Fibroblast of skin of abdomen (primary cell): ENCODE measurements at places on chromosomes 5 and 9.

DNA sequence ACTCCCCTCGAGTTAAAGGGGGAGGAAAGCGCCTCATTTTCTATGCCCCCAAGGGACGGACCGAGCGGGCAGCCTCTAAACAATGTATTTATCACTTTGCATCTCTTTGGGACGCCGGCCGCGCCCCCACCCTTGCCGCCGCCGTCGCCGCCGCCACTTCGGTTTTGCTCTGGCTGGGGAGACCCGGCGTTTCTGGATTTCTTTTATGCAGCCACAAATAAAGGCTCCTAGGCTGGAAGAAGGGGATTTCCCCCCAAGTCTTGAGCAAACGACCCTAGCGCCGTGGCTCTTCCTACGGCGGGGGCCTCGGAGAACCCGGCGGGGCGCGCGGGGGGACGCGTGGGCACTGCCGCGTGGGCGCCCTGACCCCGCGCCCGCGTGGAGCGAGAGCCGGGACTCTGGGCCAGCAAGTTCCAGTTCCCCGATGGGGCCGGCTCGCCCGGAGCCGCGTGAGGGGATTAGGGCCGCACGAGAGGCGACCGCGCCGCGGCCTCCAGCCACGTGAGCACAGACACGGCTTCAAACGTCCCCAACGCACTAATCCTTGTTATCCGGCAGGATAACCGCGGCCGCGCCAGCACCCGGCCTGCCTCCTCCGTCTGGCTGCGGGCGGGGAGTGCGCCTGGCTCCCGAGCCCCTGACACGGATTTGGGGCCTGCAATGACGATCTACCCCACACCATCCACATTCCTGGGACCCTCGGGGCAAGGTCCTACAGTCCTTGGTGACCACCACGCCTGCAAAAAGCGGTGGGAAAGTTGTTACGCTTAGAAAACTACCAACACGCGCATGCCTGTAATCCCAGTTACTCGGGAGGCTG lies 7.9 kb upstream of the NEUROG1 start:
- DNase-seq = no peak

DNA sequence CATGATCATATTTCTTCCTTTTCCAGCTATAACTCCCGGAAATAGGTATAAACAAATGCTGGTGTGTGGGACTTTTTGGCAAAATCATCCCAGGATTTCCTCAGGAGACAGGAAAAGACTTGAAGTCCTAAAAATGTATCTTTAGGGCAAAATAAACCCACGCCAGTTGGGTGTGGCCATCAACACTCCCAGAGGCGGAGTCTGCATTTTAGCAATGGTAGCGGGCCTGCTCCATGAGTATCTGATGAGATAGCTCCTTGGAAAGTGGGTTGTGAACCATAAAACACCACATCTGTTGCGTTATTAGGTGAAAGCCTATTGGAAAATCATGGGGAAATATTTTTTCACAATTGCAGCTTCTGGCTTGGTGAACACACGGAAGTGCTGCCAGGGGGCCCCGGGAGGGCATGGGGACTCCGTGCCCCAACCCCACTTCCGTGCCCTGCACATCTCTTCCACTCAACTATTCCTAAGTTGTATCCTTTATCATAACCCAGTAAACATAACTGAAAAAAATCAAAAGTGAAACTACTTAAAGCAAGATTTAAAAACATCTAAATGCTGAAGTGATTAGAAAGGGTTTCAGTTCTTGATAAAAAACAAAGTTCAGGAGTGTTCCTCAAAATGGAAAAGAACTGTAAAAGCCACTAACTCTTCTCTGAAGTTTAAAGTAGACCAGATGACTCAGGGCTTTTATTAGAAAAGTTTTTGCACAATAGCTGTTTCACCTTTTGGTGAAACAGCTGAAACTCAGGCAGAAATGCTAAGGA lies 111.2 kb downstream of the LRRC70 start:
- no peak for DNase-seq

- DNase-seq = no peak
Measured at GRCh38 chr5:126965487-126965886, 64.9 kb downstream of the MARCHF3 start.

DNA sequence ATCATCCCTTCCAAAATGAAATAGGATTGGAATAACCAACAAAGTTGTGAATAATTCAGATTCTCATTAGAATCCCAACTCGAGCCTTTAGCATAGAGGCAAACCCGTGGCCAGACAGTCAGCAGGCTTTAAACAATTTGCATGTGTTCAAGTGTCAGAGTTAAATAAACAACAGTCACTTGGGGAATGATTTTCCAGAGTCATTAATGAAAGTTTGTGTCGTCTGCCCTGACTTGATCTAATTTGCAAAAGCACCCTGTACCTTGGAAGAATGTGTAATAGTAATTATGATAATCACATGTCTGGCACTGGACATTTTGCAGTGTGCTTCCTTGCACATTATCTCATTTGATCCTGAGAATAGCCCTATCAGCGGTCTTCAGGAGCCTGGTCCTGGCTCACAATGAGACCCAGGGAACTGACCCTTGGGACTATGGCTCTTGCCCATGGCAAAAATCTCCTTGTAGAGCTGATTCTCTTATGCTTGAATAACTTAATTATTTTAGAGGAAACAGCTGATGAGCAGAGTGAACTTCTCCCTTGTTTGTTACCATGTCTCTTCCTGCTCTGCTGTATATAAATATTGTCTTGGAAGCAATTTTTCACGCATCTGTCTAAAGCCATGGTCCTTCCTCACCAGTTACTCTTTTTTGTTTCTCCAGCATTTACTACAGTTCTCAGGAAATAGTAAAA lies 272.7 kb downstream of the NR3C1 start:
- DNase-seq = no peak

DNA sequence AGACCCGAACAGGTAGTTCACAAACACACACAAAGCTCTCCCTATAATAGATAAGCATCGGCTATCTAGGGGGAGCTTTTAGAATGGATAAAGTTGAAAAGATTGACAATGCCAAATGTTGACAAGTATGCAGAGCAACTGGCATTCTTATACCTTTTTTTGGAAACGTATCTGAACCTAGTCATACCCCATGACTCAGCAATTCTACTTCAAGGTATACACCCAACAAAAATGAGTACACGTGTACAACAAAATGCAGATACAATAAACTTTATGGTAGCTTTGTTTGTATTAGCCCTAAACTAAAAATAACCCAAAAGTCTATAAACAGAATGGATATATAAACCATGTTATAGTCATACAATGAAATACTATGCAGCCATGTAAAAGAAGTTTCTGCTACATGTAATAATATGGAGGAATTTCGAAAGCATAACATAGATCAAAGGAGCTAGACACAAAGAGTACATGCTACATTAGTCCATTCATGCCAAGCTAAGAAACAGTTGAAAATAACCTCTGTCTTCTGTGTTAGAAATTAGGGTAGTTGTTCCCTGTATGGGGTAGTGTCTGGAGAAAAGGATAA lies 718.5 kb upstream of the ZNF608 start:
- no peak for DNase-seq

DNA sequence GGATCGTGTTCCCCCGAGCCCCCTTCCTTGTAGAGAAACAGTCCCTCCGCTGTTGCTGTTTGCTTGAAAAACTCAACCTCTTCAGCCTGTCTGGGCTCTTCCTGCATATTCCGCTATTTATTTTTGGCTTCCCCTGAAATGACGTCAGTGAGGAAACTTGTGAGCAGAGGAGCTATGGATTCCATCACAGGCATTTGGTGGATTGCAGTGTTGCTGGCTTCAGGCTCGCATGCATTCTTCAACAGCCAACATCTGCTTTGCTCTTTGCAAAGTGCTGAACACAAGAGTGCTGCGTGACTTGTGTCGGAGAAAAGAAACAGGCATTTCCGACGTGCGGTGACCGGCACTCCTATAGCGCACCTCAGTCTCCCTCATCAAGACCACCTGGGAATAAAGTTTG lies 232.7 kb downstream of the RFK start:
- DNase-seq = peak; percentile 94

DNA sequence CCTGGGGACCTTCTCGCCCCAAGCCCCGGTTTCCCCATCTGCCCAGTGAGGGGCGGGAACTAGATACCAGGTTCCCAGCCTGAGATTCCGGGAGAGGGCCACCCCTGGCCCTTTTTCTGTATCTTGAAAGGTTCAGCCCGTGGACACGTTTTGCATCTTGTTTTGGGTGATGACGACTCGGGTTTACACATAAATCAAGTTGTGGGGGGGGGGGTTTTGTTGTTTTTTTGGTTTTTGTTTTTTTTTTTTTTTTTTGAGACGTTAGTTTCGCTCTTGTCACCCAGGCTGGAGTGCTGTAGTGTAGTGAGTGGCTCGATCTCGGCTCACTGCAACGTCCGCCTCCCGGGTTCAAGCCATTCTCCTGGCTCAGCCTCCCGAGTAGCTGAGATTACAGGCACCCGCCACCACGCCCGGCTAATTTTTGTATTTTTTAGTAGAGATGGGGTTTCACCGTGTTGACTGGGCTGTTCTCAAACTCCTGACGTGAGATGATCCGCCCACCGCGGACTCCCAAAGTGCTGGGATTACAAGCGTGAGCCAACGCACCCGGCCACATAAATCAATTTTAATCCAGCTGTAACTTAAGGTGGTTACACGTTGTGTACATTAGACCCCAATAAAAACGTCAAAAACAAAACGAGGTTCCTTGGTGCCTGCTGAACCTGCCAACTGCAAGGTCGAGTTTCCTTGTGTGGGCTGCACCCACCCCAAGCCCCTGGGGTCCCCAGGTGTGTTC lies 1.1 kb upstream of the BRD3 start:
- no peak for DNase-seq

DNA sequence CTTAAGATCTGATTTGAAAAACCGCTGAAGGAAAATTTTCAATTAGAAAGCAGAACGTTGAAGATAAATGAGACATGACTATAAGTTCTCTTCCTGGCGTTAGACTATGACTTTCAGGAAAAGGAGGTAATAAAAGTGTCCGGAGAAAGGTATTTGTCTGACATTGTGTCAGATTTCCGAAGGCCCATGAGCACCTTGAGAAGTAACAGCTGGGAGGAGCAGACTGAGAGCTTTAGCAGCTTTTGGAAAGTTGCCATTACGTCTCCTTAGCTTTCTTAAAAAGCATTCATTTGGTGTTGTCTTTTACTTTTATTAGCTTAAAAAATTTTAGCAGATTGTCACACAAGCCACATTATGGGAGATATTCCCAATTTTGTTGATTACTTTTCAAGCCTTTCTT lies 363.5 kb downstream of the NDUFS4 start:
- DNase-seq = peak; percentile 34
